Iris pigment epithelial cell (primary cell): ENCODE measurements at places on chromosomes 5 and 9.

- peak; percentile 61 for DNase-seq
Measured at GRCh38 chr5:68962757-68963484, 130.9 kb upstream of the SLC30A5 start.

DNA sequence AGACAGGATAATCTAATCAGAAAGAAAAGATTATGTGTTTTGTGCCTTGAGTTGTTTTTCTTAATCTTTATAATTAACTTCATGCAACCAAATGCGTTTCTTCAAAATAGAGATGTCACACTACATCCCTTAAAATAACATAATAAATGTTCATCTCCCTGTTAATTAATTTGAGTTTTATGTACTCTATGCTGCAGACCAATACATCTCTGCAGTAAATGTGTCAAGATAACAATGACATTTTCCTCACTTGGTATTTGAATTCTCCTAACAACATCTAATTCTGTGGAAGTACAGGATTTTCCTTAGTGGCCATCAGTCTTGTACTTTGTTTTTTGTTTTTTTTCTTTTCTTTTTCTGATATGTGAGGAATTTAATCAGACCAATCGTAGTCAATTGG is 279.2 kb upstream of the TYRP1 start:
- DNase-seq = no peak

DNA sequence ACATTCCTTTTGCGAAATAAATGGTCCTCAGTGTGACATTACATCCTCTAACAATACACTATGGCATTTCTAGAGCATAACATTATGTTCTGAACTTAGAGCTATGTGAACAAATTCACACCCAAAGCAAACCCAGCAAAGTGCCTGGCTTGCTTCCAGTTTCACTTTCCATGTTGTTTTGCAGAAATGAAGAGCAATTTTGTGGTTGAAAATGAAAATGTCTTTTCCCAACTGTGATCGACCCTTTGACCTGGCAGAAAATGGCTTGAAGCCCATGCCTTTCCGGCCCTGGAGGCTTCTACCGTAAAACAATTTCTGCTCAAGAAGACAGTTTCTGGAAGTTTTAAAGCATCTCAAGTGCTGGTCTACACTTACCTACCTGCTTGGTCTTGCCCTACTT is 344.7 kb upstream of the RGMB start:
- DNase-seq = peak; percentile 97

- no peak for DNase-seq
Measured at GRCh38 chr5:125045646-125046045, 299.2 kb upstream of the ZNF608 start.

- DNase-seq = no peak
Measured at GRCh38 chr5:137703565-137703964, 32.3 kb downstream of the KLHL3 start.

DNA sequence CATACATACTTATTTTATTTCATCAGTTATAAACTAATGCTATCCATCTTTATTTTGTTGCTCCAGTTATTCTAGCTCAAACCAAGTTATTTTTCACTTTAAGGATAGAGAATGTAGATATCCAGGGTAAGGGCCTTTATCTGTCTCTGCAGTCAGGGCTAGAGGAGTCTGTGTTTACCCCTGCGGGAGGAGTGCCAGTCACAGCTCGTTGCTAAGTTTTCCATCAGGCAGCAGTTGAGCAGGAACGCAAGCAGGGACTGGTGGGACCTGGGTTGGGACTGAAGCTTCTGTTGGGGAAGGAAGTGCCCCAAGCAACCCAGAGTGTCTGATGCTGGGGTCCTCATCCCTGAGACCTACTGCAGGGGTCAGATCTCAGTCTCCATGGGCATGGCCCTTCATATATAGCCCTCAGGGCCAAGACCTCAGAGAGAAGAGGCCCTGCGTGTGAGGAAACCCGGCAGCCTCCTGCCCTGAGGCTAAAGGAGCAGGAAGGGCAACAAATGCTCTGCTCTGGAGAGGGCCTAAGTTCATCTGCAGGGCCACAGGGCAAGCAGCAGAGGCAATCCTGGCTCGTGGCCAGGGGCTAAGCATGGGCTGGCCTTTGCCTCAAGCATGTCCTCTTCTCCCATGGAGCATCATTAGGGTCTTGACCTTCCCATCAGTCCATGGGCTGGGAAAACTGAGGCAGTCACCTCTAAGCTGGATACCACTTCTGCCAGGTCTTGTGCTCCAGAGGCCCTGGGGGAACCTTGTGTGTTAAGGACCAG is 6.6 kb downstream of the SLC22A4 start:
- DNase-seq = no peak

DNA sequence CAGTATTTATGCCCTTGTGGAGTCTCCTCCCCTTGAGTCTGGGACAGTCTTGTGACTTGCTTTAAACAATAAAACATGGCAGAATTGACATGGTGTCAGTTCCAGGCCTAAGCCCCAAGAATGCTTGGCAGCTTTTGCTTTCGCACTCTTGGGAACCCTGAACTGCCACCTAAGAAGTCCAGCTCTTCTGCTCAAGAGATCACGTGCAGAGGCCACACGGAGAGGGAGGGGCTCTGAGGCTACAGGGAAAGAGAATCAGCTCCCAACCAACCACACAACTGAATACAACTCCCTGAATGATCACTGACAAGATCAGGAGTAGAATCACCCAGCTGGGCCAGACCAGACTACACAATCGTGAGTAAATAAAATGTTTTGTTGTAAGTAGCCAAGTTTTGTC is 97.6 kb downstream of the MED27 start:
- no peak for DNase-seq

- no peak for DNase-seq
Measured at GRCh38 chr9:90464978-90465377, 177.6 kb downstream of the DIRAS2 start.

GRCh38 chr5:9692576-9692975 is 62.4 kb upstream of the TAS2R1 start:
- DNase-seq = peak; percentile 28

- no peak for DNase-seq
Measured at GRCh38 chr5:146005264-146005663, 68.9 kb downstream of the SH3RF2 start.

DNA sequence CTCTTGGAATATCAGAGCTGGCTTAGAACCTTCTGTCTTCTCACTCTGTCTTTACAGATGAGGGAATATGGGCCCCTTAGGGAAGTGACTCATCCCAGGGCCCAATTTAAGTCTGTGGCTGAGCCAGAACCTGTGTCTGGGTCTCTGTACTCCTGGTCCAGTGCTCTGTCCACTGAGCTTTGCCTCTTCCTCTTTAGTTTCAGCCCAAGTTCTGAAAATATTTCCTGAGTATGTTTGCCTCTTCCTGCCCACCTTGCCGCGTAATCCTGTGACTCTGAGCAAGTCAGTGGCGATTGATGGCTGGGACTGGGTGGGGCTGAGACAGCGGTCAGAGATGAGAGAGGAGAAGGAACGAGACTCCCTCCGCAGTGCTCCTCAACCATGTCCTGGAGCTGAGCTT is 7.8 kb downstream of the IER5L start:
- DNase-seq = peak; percentile 48

GRCh38 chr9:122201641-122202040 is 27.1 kb downstream of the LHX6 start:
- DNase-seq = peak; percentile 57

DNA sequence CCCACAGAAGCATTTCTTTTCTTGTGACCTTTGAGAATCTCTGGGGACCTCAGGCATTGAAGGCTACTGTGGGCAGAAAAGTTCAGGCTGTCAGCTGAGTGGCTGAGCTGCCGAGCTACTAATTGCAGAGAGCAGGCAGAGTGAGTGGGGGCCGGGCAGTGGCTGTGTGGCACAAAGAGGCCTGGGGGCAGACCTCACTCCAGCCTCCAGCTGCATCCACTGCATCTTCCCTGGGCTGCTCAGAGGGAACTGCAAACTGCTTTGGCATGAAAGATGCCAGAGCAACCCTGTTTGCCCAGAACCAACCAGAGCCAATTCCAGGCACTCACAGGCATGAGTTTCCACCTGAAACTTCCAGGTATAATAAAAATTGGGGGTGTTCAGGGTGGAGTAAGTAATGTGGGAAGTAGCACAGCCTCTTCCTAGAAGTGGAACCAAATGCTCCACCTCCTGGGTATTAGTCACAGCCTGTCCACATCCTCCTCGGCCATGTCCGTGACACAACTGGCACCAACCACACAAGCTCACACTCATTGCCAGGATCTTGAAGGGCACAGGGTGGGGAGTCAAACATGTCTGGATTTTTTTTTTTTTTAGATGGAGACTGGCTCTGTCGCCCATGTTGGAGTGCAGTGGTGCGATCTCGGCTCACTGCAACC is 548.9 kb downstream of the BNC2 start:
- peak; percentile 67 for DNase-seq

DNA sequence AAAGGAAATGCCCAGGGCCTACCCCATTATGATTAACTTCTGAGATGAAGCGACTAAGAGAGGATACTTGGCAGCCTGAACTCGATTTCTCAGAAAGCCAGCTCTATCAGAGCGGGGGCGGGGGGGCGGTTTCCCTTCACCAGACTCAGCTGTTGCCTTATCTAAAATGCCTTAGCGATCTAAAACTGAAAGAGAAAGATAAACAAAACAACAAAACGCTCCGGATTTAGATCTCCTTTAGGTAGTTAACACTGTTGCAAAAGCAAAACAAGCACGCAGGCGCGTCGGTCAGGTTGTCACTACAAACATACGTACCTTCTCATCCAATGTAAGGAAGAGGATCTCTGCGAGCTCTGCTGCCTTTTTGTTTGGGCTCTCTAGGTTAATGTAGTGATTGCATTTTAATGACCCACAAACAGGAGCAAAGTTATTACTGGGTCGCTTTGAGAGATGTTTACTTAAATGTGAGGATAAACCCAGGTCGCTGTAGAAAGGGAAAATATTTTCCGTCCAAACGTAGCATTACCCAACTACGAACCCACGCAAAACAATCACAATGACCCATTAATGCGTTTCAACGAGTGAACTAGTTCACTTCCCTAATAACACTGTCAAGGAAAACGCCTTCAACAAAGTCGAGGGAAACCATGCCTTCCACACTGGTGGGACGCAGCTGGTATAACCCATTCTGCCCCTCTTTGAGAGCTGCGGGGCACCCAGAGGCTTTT is 982 bp downstream of the EPB41L4A start:
- DNase-seq = peak; percentile 28

DNA sequence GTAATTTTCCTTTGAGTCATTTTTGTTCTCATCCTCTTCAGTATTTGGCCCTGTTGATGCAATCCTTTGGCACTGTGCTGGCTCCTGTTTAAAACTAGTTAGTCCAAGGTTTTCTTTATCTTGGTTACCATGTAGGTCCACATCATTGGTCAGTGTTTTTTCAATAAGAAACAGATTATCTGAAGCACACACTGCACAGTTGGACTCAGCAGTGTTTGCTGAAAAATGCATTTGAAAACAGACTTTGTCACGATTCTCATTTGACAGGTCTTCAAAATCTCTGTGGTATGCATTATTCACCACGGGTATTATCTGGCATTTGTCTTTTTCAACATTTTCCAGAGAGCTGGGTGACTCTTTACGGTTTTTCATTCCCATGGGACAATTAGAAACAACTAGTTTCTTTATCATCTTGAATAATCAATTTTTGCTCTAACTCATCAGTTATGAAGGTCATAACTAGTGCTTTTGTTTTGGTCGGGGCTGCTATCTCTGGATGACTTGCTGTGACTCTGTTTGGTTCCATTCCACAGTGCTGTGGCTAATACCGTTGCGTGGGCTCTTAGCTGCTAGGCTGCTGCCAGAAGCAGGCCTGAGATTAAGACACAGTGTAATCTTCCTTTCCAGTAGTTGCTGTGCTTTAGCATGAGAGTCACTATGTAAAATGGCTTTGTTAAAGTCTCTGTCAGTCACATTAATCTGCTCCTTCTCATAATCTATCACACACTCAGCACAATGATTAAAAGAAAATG is 36.2 kb downstream of the NUDT12 start:
- DNase-seq = peak; percentile 31

GRCh38 chr5:62341783-62342475 is 35.9 kb downstream of the KIF2A start:
- no peak for DNase-seq

DNA sequence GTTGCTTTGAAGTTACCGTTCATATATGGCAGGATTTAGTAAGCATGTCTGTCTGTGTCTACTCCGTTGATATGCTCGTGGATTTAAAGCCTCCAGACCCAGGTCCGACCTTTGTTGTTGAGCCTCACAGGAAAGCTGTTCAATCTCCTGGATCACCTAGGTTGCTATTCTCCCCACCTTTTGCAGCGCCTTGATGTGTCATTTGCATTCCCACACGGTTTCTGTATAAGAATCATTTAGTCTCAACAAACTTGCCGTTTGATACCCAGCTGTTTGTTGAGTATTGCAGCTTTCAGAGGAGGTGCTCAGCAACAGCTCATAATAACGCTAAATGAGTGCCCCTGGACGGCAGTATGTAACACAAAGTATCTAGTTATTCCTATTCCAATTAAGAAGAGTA is 1.2 kb upstream of the ADGRV1 start:
- DNase-seq = no peak

- no peak for DNase-seq
Measured at GRCh38 chr9:14500705-14501104, 186.8 kb upstream of the NFIB start.

DNA sequence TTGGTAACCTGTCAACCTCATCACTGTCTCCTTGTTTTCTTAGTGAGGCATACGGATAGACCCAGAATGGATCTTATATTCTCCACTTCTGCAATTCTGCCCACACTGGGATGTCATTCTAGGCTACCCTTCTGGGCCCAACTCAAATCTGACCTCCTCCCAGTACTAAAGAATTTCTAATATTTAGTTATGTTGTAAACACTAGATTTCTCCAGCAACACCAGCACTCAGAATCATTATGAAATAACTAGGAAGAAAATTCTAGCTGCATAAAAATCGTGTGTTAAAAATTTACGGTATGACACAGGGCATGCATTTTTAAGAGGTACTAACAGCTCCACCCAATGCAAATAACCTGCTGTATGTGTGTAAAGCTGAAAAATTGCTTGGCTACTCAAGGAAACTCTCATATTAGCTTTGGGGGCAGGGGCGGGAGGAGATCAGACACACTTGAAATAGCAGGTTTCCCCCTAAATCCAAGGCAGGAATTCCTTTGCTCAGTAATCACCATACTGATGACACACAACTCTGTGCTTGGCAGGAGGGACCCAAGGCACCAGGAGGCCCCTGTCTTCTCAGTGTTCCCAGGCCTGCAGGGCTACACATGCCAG is 27.3 kb downstream of the MACROH2A1 start:
- DNase-seq = peak; percentile 57

- peak; percentile 84 for DNase-seq
Measured at GRCh38 chr9:92668746-92669526, 995 bp downstream of the IPPK start.

GRCh38 chr9:98568234-98568908 is 140.4 kb downstream of the GABBR2 start:
- no peak for DNase-seq

DNA sequence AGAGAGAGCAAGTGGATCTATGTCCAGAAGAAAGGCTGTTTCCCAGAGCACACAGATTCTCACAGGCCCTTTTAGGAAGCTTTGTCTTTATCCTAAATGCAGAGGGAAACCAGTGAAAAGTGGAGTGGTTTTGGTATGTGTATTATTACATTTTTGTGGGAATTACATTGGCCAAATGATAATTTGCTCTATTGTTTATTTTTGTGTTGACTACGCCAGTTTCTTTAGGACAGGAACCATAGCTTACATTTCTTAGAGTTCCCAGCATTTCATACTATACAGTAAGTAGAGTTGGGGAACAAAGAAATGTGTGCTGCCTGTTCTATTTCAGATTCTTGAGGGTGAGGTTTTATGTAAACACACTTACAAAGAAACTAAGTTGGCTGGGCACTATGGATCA is 29.4 kb upstream of the SPATA31D4 start:
- peak; percentile 30 for DNase-seq

- DNase-seq = no peak
Measured at GRCh38 chr5:72438141-72438540, 69.1 kb downstream of the ZNF366 start.

- DNase-seq = no peak
Measured at GRCh38 chr5:41325074-41325473, 111.7 kb upstream of the C6 start.
